ENCODE measurements at places on chromosomes 12 and 14.

- no peak for DNase-seq
Observed at GRCh38 chr12:108693186-108693730, 38.1 kb downstream of the CORO1C start.

DNA sequence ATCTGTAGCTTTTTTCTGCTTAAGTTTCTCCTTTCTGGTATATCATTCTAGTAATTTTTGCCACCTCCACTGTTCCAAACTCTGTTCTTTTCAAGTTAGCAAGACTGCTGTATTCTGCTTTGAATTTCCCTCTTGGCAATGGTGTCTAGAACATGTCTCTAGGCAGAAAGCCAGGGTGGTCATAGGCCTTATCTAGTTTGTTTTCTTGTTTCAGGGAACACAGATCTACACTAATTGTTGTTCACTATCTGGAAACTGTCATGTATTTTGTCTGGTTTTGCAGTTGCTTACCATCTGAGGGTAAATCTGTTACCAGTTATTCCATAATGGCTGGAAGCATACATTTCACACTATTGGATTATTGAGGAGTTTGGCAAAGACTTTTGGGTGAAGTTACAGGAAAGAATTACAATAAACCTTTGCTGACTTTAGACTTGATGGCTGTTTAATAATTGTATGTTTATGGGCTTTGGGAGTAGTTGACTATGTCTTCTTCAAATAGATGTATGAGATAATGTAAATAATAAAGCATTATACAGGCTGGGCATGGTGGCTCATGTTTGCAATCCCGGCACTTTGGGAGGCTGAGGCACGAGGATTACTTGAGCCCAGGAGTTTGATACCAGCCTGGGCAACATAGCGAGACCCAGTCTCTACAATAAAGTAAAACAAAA, 41.4 kb downstream of the FUT8 start:
- no peak for DNase-seq

DNA sequence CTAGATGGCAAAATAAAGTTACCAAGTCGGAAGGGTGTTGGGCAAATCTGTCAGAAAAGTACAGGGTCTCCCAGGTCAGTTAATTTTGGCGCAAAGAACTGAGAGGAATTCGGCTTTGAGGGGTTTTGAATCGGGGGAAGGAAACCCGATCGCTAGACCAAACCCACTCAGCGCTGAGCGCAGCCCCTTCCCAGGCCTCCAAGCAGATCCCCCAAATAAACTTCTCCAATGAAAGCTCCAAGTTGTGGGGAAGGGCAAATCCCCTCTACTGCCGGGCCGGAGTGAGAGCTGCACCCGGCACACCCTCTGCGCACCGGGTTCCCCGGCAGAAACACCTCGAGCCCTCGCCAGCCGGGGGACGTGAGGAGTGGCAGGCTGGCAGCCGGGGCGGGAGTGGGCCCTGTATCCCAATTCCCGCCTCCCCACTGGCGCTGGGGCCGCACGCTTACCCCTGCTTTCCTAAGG, 441 bp downstream of the E2F7 start:
- DNase-seq, result peak; percentile 2

DNA sequence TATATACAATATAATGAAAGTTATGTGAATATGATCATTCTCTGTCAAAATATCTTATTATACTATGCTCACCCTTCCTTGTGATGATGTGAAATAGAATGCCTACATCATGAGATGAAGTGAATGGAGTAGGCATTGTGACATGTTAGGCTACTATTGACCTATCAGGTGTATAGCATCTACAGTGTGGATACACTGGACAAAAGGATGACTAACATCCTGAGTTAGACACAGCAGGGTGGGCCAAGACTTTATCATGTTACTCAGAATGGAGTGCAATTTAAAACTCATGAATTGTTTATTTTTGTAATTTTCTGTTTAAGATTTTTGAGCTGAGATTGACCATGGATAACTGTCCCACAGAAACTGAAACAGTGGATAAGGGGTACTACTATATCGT, 53.4 kb upstream of the NAV3 start:
- DNase-seq, result no peak

DNA sequence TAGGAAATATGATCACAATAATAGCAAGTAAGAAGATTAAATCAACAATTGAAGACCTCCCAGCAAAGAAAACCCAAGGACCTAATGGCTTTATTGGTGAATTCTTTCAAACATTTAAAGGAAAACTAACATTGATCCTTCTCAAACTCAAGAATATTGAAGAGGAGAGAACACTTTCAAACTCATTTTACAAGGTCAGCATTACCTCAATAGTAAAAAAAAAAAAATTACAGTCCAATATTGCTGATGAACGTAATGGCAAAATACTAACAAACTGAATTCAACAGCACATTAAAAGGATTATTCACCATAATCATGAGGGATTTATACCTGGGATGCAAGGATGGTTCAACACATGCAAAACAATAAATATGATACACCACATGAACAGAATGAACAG, 33.7 kb upstream of the LGR5 start:
- no peak for DNase-seq

GRCh38 chr12:90090929-90091651, 382.5 kb upstream of the ATP2B1 start:
- no peak for DNase-seq

- DNase-seq, result no peak
Observed at GRCh38 chr12:21756699-21757098, 17.8 kb downstream of the KCNJ8 start.

DNA sequence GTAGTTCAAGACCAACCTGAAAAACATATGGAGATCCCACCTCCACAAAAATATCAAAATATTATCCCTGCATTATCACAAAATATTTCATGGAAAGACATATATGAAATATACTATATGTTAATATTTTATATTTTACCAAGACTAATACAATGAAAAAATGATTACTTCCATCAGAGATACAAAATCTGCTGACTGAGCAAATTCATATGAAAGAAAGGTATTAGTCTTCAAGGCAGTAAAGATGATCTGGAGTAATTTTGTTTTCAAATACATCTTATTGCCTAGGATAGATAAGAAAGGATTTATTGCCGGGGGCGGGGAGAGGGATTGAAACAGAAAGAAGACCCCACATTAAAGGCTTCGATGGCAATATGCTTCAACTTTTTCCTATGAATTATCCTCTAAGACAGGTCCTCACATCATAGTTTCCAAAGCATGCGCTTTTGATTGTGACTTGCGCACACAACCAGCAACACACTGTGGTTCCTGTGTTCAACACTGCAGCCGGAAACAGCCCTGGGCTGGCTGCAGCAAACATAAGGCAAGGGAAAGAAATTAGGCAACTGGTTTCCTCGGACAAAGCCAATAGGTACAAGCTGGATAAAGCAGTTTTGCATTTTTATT, 83.2 kb downstream of the SPPL3 start:
- DNase-seq, result no peak

GRCh38 chr12:57240066-57240921, 10.7 kb downstream of the STAC3 start:
- DNase-seq, result peak; percentile 58

- DNase-seq, result no peak
Observed at GRCh38 chr14:74511966-74512830, 18.6 kb downstream of the ISCA2 start.

DNA sequence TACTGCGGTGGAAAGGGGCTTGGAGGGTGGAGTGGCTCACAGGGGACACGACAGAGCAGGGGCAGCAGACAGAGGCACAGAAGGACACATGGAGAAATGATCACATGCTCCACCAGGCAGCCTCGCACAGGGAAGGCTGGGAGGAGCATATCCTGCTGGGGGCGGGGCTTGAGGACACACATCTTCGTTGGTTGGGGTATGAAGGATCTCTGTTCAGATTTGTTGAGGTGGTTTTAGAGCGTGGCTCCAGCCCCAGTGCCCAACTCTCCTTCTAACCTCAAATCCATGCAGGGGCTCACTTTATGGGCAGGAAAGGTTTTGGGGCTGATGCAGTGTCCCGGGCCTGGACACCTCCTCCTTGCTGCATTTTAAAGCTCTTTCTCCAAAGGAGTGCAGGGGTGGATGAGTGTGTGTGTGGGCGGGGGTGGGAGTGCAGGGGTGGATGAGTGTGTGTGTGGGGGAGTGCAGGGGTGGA, 733 bp upstream of the P3H3 start:
- peak; percentile 20 for DNase-seq

- no peak for DNase-seq
Observed at GRCh38 chr12:107513636-107514400, 171.8 kb upstream of the PWP1 start.

DNA sequence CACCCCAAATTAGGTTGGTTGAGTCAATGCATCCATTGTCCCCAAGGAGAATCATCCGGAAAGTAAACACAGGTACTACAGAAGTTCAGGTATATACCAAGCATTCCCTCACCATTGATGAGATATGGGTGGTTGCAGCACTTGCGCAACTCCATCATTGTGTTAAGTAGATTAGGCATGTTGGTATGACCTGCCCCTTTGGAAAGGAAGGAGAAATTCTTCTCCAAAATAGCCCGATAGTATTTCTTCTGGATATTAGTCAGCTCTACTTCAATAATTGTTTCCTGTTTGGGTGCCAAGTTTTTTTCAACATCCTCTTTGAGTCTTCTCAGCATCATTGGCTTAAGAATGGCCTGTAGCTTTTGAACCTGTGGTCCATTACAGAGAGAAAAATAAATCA, 21.3 kb upstream of the SUPT16H start:
- DNase-seq, result no peak

DNA sequence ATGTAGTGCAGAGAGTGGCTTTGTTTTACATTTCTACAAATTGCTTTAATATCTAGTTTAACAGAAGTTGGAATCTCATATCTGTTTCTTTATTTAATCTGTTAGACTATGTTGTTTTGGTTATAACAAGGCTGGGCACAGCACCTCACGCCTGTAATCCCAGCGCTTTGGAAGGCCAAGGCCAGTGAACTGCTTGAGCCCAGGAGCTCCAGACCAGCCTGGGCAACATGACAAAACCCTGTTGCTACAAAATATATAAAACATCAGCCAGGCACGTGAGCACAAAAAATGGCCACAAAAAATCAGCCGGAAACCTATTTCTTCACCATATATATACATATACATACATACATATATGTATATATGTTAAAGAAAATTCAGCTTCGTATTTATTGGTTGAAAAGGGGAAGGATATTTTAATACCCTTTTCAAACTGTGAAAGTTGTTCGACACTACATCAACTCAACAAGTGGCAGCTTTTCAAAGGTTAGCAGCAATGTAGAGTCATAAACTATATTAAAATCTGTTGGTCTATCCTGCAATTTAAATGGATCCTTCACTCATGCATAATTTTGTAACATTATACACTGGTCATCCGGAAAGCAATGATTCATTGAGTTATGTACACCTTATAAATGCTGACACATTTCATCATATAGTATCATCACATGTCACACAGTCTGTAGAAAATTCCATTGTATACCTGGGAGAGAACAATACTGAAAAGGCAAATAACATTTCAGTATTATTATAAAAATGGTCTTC, 7.1 kb downstream of the NR2C1 start:
- DNase-seq, result no peak

GRCh38 chr14:81829447-81829846, 295.8 kb upstream of the SEL1L start:
- no peak for DNase-seq

DNA sequence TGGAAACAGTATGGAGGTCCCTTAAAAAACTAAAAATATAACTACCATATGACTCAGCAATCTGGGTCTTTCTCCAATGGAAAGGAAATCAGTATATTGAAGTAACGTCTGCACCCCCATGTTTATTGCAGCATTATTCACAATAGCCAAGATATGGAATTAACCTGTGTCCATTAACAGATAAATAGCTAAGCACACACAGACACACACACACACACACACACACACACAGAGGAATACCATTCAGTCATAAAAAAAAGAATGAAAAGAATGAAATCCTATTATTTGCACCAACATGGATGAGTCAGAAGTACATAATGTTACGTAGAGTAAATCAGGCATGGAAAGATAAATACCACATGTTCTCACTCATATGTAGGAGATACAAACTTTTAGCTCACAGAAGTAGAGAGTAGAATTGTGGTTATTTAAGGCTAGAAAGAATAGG, 4.7 kb downstream of the KLRK1 start:
- DNase-seq, result no peak

GRCh38 chr14:64775081-64775777, 71.0 kb downstream of the PLEKHG3 start:
- DNase-seq, result no peak

DNA sequence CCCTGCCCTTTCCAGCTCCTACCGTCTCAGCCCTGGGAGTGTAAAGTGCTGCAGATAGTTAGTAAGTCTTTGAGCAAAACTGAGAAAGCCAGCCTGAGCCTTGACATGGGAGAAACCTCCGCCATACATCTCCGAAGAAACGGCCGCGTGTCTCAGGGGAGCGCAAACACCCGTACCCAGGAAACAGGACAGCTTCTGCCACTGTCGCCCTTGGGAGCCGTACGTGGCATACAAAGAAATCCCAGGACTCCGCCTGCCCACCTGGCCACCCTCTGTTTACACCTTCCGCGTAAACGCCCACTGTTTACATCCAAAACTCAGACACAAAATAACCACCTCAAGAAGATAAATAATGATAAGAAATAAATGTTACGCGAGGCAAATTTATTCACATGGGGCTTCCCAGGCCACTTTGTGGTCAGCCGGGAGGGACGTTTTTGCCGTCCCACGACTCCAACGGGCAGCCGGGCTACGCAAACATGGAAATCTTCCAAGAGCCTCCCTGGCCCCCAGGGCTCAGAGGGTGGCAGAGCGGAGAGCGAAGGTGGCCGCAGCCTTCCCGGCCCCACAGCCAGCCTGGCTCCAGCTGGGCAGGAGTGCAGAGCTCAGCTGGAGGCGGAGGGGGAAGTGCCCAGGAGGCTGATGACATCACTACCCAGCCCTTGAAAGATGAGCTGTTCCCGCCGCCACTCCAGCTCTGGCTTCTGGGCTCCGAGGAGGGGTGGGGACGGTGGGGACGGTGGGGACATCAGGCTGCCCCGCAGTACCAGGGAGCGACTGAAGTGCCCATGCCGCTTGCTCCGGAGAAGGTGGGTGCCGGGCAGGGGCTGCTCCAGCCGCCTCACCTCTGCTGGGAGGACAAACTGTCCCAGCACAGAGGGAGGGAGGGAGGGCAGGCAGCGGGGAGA, at the start of gene BDKRB2:
Gene BDKRB2 (plus strand): TSS at position 689 of the 908 bp plus-strand sequence. CDS start 32,269 bp downstream, outside the sequence.
- DNase-seq, result no peak

- no peak for DNase-seq
Observed at GRCh38 chr14:32047791-32048190, 29.3 kb upstream of the ARHGAP5 start.

DNA sequence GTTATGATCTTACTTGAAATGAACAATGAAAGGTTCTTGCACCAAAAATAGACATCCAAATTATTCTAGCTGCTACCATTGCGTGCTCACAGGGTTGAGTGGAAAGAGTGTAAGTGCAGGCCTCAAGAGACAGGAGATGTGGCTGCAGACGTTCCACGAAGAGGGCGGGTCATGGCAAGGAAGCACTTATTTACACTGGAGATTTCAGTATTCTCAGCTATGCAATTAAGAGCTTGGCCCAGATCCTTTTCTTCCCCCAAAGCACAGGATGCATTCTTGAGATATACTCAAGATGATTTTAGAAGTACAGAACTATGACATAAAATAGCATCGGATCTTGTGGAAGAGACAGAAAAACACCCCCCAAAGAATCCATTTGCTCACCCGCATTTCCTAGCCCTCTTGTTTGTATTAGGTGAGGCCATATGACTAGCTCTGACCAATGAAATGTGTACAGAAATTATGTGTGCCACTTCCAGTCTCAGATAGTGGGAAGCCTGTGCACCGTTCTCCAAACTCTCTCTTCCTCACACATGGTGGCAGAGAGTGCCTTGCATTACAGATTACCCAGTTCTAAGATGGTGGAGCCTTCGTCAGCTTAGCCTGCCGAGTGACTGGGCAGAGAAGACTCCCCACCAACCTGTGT, 261.4 kb downstream of the TTC8 start:
- DNase-seq, result no peak

- no peak for DNase-seq
Observed at GRCh38 chr12:92270521-92270920, 124.9 kb upstream of the BTG1 start.
